ENCODE measurements at places on chromosomes 2 and 18.

- DNase-seq: peak; percentile 34
These were observed 53.0 kb upstream of the ALPP start for GRCh38 chr2:232325324-232326273.

DNA sequence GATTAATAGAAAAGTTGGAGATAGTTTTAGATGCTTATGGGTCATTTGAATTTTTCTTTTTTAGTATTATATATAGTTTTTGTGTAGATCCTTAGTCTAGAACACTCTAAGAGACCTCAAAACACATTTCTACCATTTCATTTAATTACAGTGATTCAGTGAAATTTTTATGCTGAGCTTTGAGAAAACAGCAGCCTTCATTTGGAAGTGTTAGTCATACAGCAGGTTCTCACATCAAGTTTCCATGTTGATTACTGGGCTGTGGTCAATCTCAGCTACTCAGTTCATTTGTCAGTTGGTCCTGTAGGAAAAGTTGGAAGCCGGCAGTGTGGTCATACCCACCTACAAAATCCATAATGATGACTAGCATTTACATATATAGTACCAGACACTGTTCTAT is 37.9 kb downstream of the MAP3K19 start:
- no peak for DNase-seq

DNA sequence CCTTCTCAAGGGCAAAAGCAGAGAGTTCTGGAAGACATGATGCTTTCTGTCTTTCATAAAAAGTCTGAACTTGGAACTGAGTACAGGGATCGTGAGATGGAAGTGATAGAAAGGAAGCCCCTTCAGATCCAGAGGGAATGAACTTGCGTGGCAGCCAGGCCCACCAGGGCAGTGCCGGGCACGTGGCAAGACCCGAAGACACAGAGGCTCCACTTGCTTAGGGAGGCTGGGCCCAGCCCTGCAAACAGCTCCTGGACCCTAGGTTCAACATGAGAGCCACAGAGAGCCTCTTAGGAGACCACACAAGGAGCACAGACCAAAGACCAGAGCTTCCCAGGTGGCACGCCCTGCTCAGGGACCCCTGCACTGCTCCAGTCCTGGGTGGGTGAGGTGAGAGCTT is 155.4 kb upstream of the SMIM21 start:
- no peak for DNase-seq

DNA sequence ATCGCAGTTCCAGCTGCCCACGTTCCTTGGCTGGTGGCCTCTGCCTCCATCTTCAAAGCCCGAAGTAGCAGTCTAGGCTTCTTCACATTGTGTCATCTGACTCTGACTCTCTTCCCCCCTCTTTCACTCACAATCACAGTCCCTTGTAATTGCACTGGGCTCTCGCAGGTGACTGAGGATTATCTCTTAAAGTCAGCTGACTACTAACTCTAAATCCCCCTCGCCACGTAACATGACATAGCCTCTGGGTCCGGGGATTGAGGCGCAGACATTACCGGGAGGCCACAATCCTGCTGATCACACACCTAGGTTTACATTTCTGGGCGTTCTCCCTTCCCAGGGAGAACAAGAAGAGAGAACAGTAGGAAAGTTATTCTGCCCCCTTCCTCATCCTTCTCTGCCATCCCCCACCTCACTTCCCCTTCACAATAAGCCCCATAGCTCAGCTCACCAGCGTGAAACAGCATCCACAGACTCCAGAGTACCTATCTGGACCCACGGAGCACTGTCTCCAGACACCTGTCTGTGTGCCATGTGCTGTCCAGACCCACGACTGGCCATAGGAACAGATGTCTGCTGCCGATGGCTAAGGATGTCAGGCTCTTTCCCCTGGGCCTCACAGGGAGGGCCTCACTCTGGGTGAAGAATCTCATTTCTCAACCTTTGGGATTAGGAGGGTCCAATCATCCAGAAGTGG is 64.3 kb upstream of the FZD7 start:
- no peak for DNase-seq

- DNase-seq: no peak
These were observed 119.9 kb downstream of the CCBE1 start for GRCh38 chr18:59577386-59577655.

DNA sequence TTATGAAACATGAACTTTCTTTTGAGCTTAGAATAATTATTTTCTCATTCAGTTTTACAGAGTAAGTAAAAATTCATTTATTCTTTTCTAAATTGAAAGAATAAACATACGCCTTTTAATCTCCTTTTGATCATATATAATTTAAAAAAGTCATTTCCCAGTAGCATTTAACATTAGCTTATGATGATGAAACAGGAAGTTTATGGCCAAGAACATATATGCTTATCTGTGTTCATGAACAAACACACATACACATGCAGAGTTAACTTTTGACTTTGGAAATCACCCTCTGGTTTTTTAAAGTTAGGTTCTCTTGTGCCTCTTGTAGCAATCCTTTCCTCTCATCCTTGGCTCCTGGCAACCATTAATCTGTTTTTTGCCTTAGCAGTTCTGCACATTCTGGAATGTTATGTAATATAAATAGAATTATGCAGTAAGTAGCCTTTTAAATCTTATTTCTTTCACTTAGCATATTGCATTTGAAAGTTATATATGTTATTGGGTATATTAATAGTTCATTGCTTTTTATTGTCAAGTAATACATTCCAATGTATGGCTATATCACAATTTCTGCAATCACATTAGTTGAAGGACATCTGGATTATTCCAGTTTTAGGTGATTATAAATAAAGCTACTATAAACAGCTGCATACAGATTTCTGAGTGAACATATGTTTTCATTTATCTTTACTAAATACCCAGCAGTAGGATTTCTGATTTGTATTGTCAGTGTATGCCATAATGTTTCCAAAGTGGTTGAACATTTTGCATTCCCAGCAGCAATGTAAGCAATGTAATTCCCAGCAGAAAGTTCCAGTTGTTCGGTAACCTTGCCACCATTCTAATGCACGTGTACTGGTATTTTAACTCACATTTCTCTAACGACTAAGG is 210.3 kb downstream of the ZRANB3 start:
- no peak for DNase-seq

DNA sequence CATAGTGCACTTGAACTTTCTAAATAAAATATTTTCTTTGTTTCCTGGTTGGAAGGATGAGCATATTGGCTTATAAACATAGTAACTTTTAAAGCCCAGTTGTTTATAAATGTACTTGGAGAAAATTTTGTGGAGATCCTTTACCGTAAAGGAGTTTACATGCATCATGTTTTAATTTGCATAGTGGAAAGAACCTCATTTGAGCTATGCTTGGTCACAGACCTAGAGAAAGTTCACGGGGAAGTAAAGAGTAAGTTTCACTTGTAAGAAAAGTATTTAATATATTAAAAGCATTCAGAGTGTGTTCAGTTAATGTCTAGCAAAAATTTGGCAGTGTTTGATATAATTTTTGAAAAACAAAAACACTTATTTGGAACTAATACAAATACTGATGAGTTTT is 45.3 kb downstream of the PIKFYVE start:
- no peak for DNase-seq

GRCh38 chr18:49849331-49850217 is 36.2 kb upstream of the ACAA2 start:
- DNase-seq: peak; percentile 100

GRCh38 chr2:147575106-147575505 is 269.7 kb upstream of the ACVR2A start:
- no peak for DNase-seq

DNA sequence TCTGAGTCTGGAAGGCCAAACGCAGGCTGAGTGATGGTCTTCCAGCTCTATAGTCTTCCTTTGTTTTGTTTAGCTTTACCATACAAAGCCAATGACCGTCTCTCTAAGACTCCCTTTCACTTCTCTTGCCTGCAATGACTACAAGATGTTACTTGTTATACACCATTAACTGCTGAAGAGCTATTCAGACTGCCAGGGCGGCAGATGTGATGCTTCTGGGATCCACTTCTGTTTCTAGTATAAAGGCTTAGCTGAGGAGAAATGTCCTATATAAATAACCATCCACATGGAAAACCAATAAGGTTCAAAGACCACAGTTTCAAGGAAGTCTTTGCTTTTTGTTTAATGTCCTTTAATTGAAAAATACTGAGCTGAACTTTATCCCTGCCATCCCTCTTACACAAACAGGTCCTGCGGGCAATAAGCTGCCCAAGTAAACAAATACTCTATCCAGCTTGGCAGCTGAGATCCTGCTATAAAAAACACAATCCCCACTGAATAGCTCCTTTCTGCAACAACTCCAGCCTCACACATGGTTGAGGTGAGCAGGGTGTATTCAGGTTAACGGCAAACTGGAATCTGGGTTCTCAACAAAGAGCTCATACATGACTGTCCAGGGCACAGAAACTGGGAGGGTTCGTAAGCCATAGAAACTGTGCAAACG is 124.6 kb downstream of the VIT start:
- peak; percentile 55 for DNase-seq
